ENCODE measurements at places on chromosomes 4 and X. TPM values are rescaled to one million over a fixed set of nuclear protein-coding genes. Genes with fewer than 3 reads are reported as not detected.

Gene PABPC4L
- 0.12 TPM for polyA plus RNA-seq

Gene XG
- polyA plus RNA-seq: 0.70 TPM

Gene CCSER1
- polyA plus RNA-seq: 0.33 TPM

Gene RNF175
- not detected for polyA plus RNA-seq

Gene PRKG2
- polyA plus RNA-seq: 0.19 TPM
